Suprapubic skin (tissue), 4 donors: ENCODE measurements at places on chromosomes 1 and 21.
A peak's percentile ranks its signal among the peaks of the same experiment; 100 is the strongest.

GRCh38 chr1:228867951-228868730, 132.9 kb downstream of the RHOU start:
- DNase-seq = no peak

DNA sequence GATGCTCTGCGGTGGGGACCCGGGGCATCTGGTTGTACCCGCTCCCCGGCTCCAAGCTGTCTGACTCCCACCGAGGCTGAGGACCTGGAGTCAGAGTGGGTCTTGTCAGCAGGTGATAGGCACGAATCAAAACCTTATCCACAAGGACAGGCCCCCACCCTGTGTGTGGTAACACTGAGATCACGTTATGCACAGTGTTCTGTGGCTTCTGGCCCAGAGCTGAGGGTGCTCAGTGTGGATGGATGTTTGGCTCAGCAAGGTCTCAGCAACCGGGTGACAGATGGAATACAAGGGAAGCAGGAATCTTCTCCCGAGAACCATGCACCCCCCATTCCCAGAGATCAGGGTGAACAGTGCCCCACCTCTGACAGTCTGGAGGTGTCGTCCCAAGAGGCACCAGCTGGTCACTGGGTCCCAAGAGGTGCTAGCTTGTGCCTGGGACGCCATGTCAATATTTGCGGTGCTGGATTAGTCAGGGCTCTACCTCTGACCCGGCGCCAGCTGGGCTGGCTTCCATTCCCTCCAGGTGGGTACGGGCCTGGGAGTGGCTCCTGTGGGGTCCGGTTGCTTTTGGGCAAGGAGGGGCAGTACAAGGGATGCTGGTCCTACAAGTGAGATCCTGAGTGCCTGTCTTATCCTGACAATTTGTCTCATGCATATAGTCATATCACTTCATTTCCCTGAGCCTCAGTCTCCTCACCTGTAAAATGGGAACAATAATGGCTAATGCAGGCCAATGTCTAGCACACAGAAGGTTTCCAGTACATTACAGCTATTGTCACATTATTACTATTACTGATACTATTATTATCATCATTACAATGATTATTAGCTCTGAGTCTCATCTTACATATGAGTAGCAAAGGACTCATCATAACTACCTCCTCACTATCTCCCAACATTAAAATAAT, 957 bp downstream of the CAPN9 start:
- DNase-seq = no peak

DNA sequence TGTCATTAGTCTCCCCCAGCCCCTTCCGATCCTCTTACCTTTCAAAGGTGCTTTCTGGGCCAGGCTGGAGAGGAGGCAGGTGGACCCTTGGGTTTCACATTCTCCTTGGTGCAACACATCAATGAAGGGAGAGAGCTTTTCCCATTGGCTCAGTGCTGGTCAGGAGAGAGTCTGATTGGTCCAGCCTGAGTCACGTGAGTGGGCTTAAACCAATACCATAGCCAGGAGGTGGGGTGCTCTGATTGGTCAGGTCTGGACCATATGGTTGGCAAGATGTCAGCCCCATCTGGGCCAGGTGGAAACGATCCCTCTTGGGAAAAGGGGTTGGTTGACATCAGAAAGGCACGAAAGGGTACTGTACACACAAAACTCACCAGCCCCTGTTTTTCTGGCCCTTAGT, 44.8 kb upstream of the ABCG1 start:
- no peak for DNase-seq

- no peak for DNase-seq
Observed at GRCh38 chr1:46399307-46399706, 5.2 kb downstream of the FAAH start.

DNA sequence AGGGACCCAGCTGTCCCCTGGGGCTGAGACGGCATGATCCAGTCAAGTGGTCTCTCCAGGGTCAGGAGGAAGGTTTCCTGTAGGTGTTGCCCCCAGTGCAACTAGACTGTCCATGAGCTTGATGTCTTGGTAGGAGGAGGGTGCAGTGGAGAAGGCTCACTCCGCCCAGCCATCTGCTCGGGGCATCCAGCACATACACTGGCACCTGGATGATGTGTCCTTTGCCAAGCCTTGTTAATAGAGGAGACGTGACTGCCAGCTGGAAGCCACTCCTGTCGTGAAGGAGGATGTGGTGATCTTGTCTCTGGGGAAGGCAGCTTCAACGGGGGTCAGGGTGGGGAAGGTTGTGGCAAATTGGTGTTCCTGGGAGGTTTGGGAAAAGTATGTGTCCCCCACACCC, 6.2 kb downstream of the DISP3 start:
- DNase-seq = no peak

- DNase-seq = no peak
Observed at GRCh38 chr1:243708210-243708609, 141.8 kb downstream of the AKT3 start.

GRCh38 chr1:199970125-199970524, 57.4 kb upstream of the NR5A2 start:
- DNase-seq = no peak

GRCh38 chr1:157596384-157596783, 1.5 kb downstream of the FCRL4 start:
- no peak for DNase-seq

- no peak for DNase-seq
Observed at GRCh38 chr1:17405898-17406759, 33.3 kb downstream of the RCC2 start.

- peak; percentile 83 for DNase-seq
Observed at GRCh38 chr1:8133657-8134430, 107.7 kb upstream of the ERRFI1 start.

GRCh38 chr1:227885135-227885647, 62.5 kb downstream of the WNT9A start:
- DNase-seq = no peak

- DNase-seq = no peak
Observed at GRCh38 chr1:158028969-158029368, 35.5 kb downstream of the KIRREL1 start.

DNA sequence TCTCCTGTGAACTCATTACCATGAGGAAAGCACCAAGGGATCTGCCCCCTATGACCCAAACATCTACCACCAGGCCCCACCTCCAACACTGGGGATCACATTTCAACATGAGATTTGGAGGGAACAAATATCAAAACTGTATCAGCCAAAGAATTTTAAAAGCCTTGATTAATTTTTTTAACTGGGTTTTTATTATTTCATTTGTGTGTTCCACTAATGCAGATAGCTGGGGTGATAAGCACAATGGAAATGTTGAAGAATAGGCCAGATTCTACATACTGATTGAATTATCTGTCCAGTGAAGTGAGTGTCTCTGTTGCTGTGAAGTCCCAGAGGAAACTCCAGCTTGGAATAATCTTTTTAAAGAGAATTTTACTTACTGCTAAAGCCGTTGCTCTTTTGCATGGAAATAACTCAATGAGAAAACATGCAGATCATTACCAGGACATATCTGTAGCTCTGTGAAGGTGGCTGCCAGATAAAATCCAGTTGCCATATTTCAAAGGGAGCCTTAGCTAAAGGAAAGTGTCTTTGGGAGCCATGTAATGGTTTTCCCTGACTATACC, 44.4 kb upstream of the DHCR24 start:
- no peak for DNase-seq

GRCh38 chr21:41820384-41821080, 53.7 kb upstream of the RIPK4 start:
- DNase-seq = peak; percentile 25

DNA sequence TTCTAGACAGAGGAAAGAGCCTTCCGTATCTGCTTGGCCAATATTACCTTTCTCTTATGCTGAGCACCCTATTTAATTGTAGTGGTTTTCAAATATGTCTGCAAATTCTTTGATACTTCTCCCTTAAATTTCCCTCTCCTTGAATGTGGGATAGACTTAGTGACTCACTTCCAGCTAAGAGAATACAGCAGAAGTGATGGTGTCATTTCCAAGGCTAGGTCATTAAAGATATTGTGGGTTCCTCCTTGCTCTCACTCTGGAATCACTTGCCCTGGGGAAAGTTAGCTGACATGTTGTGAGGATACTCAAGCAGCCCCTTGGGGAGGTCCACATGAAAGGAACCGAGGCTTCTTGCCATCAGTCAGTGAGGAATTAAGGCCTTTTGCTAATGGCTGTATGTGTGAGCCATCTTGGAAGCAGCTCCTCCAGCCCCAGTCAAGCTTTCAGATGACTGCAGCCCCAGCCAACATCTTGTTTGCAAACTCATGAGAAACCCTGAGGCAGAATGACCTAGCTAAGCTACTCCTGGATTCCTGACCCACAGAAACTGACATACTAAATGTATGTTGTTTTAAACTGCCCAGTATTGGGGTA, 8.1 kb upstream of the CITED4 start:
- DNase-seq = no peak

- DNase-seq = peak; percentile 74
Observed at GRCh38 chr1:9596415-9597123, 7.9 kb downstream of the TMEM201 start.

DNA sequence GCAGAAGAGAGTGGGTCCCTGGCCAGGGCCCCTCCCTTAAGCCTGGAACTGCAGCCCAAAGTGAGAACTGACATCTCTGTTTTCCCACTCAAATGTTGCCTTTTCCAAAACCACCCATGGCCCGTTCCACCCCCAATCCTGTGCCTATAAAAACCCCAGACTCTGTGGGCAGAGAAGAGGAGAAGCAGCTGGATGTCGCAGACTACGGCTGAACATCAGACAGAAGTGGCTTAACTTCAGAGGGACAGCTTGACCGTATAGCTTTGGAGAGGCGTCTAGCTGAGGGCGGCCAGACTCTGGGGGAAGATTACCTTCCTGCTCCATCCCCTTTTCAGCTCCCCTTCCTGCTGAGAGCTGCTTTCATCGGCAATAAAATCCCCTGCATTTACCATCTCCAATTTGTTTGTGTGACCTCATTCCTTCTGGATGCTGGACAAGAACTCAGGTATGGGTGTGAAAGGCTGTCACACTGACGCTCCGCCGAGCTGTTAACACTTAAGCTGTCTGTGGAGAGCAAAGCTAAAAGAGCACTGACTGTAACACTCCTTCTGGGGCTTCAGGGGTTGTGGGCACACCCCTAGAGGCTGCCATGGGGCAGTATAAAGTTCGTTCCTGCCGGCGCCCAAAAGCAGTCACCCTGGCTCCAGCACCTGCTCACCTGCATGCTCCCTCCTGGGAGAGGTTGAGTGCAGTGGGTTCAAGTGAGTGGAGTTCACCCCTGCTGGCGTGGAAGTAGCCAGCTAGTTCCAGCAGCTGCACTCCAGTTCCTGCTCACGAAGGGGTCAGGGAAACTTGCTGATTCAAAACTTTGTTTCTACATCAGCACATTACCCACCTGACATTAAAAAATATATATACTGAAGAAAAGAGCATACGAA, 19.6 kb upstream of the ERO1B start:
- DNase-seq = no peak

- DNase-seq = no peak
Observed at GRCh38 chr1:192439373-192440025, 122.7 kb downstream of the RGS21 start.

DNA sequence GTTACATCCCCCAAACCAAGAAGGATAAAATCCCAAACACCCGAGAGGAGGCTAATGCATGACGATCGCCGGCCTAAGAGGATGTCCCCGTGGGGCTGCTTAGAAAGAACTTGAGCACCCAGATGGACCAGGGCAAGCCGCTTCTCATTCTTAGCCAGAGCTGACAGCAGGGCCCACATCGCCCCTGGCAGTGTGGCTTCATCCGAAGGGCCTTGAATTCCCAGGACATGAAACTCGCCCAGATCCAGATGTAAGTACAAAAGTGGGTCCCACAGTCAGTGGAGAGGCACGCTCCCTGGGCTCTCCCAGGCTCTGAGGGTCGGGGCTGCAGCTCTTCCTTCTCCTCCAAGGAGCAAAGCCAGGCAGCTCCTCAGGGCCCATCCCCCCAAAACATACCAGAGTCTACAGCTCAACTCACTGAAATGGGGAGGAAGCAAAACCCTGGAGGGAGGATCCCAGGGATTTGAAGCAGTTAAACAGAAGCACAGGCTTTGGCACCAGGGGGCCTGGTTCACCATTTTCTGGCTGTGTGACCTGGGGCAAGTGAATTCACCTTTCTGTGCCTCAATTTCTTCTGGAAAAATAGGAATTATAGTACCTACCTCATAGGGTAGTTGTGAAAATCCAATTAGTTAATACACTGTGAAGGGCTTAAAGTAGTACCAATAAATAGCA, 85.6 kb downstream of the MAN1C1 start:
- peak; percentile 51 for DNase-seq

GRCh38 chr1:58922302-58923089, 138.6 kb upstream of the JUN start:
- peak; percentile 80 for DNase-seq

GRCh38 chr1:235918465-235918864, 51.8 kb upstream of the LYST start:
- no peak for DNase-seq

DNA sequence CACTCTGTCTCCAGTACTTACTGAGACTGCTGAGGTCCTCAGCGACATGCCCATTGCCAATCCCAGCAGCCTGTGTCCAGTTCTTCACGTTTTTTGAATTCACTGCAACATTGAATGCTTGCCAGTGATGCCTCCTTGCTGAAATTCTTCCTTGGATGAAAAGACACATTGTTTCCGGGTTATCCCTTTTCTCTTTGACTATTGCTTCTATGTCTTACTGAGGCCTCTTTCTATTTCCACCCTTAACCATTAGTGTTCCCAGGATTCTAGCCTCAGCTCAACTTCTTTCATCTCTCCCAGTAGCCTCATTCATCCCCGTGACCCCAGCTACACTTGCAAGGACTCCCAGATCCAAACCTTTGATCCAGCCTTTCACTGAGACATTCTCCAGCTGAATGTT, 46.5 kb upstream of the KIF26B start:
- no peak for DNase-seq

DNA sequence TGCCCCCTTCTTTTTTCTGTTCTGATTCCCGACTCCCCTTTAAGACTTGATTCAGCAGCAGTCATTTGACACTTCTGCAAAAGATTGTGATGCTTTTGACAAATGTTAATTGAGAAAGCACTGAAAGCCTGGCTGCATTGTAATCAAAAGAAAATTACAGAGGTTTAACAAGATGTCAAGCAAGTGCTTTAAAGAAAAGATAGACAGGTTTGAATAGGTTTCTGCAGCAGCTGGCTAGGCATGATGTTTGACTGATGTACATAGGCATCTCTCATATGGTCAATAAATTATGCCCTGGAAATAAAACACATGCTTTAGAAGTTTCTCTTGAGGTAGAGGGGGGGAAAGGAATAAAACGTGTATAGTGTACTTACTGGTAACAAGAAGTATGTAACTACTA, 147.8 kb downstream of the ADGRL2 start:
- DNase-seq = no peak

- no peak for DNase-seq
Observed at GRCh38 chr21:20641241-20641640, 357.0 kb upstream of the NCAM2 start.

- no peak for DNase-seq
Observed at GRCh38 chr1:160108888-160109662, 6.5 kb upstream of the ATP1A2 start.

- DNase-seq = peak; percentile 67
Observed at GRCh38 chr1:208238710-208239472, 5.3 kb downstream of the PLXNA2 start.

- DNase-seq = no peak
Observed at GRCh38 chr1:77096496-77097255, 122.6 kb downstream of the PIGK start.
